Right forelimb (tissue), 1 donor: ENCODE measurements at places on chromosomes 6 and 20.

- peak; percentile 40 for DNase-seq
Observed at GRCh38 chr20:41176711-41177552, 39.6 kb downstream of the PLCG1 start.

DNA sequence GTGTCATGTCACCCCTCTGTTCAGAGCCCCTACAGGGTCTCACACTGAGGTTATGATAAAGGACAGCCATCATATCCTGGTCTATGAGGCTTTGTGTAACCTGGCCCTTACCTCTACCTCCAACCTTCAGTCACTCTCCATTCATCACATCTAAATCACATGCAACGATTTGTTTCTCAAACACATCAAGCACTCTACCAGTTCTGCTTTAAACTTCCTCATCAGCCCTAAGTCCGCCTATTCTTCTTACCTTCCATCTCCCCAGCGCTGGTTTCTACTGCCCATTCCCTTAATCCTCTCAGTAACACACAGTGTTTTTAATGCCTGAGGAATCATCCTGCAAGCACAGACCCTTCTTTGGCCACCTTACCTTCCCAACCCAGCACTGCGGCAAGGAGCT, 17.9 kb upstream of the BACH2 start:
- no peak for DNase-seq

- DNase-seq = no peak
Observed at GRCh38 chr6:13163161-13163944, 165.0 kb downstream of the TBC1D7 start.

DNA sequence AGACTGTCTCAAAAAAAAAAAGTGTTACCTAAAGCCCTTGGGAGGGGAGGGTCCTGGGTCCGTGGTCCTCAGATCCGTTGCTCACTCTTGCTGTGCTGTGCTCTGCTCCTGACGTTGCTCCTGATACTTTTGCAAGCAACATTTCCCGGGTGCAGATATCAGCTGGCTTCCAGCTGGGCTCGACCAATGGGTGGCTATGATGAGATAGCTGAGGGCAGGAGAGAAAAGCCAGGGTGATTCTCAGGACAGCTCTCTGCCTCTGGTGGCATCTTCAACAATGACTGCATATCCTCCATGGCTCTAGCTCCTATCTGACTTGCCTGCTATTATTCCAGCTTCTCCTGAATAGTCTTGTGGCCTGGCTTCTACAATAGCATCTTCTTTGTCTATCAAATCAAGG, 134.5 kb downstream of the RPS12 start:
- DNase-seq = no peak

DNA sequence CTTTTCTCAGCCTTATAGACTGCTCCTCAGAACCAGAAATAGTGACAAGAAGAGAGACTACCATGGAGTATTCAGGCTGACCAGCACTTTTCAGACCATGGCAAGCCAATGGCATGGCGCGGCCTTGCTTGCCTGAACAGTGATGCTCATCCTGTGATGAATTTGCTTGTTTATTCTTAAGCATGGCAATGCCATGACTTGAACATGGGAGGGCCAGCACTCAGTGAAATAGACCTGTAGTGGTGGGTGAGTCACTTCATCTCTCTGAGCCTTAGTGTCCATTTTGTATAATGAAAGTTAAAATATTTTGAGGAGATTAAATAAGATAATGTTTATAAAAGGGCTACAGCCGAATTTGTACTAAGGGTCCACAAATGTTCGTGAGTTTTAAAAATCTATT, 79.1 kb downstream of the LRRC1 start:
- no peak for DNase-seq

DNA sequence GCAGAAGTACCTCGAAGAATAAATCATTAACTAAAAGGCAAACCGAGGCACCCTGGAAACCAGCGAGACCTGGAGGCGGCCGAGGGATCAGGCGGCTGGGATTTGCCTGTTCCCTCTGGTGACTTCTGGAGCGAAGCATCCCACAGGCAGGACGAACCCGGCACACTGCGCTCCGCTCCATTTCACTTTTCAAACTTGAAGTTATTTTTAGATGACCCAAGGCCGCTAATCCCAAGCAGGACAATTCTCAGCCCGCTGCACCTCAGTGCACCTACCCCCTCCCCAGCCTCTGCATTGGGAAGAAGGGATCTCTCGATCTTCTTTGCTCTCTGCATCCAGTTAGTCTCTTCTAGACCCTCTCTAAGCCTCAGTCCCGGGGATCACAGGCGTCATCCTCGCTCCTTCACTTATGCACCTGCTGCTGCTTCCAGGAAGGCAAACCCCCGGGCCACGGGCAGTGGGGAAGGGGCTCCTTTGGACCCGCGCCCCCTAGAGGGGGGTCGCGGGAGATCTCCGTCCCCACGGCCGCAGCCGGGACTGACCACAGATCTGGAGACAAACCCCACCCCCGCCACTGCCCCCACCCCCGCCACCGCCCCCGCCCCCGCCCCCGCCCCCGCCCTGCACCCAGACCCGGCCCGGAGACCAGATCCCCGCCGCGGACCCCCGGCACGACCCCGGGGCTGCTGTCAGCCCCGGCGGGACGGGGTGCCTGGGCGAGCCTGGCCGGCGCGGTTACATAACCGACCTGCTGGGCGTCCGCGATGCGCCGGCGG, 636 bp downstream of the RCAN2 start:
- no peak for DNase-seq

GRCh38 chr20:59007665-59008511, 834 bp upstream of the CTSZ start:
- no peak for DNase-seq

- DNase-seq = peak; percentile 62
Observed at GRCh38 chr20:53943522-53944291, 126.7 kb downstream of the BCAS1 start.

- DNase-seq = no peak
Observed at GRCh38 chr20:64050261-64051032, 1.0 kb upstream of the SOX18 start.

GRCh38 chr6:89412071-89413005, at the start of gene RRAGD:
Gene RRAGD (minus strand): TSS chr6:89412273. CDS start chr6:89411993, 280 bp downstream.
- peak; percentile 61 for DNase-seq

DNA sequence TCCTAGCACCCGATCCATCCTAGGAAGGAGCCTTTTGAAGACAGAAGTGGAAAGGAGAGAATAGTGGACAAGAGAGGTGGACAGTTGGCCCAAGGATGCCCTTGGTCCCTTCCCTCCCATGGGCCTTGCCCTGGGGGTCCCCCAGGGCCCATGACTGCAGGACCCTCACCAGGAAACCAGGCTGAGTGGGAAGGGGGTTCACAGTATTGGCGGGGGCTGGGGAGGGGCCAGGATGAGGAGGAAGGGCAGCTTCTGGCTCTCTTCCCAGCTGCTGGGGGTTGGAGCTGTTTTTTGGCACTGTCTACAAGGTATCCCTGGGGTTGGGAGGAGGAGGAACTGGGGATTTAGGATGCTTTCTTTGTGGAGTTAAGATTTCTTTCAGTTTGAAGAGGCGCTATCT, 4.0 kb upstream of the DSN1 start:
- no peak for DNase-seq

DNA sequence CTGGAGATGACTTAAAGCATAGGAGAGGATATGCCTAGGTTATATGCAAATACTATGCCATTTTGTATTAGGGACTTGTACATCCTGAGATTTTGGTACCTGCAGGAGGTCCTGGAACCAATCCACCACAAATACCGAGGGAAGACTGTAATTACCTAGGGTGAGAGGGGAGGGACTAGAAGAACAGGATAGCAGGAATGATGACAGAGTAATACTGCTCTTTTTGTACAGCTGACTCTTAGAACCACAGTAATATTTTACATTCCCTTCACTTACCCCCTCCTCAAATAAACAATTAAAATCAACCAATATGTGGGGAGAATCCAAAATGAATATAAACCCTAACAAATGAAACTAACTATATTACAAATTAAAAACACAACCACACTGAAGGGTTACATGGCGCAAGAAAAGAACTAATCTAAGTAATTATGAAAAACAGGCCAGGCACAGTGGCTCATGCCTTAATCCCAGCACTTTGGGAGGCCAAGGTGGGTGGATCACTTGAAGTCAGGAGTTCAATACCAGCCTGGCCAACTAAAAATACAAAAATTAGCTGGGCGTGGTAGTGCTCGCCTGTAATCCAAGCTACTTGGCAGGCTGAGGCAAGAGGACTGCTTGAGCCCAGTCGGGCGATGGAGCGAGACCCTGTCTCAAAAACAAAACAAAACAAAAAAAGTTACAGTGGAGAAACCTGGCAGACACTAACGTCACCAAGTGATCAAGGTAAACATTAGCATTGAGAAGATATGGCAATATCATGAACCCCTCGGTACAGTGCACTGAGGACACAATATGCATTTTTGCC, 37.1 kb downstream of the MAP1LC3A start:
- DNase-seq = no peak

- DNase-seq = no peak
Observed at GRCh38 chr6:108157981-108158525, 7.8 kb upstream of the NR2E1 start.

DNA sequence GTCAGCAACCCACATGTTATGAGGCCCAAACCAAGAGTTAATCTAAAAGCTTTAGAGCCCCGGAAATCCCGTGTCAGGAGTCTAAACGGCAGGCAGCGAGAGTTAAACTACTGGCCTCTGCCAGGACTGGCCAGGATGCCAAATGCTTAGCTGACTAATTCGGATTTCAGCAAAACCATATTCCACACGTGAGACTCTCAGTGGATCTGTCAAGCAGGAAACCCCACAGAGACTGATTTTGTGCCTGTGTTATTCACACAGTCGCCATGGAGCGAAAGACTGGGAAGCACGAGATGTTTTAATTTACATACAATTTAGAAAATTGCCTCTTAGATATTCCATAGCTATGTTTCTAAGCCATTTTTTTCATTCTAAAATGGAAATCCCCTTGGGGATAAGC, 152.9 kb downstream of the RNASET2 start:
- no peak for DNase-seq

GRCh38 chr6:78492351-78493017, 374.9 kb upstream of the IRAK1BP1 start:
- no peak for DNase-seq

- DNase-seq = peak; percentile 77
Observed at GRCh38 chr20:57582432-57583288, 21.8 kb downstream of the PCK1 start.

- DNase-seq = no peak
Observed at GRCh38 chr20:48287552-48288170, 502.4 kb upstream of the SULF2 start.

GRCh38 chr20:46619445-46619844, 31.8 kb downstream of the SLC13A3 start:
- DNase-seq = no peak

GRCh38 chr6:8506126-8506525, 70.8 kb upstream of the SLC35B3 start:
- DNase-seq = no peak

- peak; percentile 11 for DNase-seq
Observed at GRCh38 chr20:38127920-38128528, 37.0 kb downstream of the TGM2 start.

DNA sequence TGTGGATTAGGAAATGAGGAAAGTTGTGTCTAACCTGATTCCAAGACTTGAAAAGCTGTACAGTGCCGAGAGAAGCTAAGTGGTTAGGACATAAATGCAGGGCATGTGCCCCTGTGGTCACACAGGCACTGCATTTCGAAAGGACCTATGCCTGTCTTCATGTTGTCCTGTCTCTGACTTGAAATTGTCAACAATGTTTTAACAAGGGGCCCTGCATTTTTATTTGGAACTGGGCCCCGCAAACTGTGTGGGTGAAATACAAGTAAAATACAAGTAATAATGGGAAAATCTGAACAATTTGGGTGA, 38.8 kb downstream of the MRS2 start:
- no peak for DNase-seq

DNA sequence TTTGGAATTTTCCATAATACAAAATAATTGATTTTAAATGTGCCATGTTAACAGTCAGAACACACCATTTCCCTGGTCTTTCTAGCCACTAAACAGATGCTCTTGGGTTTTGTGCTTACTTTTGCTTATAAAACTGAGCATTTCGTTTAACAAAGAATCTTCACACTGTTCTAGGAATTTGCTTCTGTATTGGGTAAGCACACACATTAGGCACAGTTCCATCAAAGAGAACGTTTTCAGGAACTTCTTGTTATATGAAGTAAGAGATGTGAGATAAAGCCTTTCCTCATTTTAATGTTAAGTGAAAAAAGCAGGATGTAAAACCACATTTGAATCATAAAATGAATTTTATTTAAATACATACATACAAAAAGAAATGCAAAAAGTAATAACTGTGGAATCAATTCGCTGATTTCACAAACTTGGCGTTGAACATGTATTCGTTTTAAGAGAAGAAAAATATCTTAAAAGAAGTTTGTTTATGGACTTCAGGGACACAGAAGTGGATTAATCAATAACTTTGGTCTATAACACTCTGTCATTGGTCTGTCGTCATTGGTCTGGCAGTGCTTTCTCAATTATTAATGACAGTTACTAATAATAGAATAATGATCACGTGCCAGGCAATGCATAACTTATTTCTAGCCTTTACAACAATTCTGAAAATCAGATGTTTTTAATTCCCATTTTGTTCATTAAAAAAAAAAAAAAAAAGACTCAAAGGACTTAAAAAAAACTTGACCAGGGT, 199.9 kb upstream of the PRDM1 start:
- DNase-seq = no peak

DNA sequence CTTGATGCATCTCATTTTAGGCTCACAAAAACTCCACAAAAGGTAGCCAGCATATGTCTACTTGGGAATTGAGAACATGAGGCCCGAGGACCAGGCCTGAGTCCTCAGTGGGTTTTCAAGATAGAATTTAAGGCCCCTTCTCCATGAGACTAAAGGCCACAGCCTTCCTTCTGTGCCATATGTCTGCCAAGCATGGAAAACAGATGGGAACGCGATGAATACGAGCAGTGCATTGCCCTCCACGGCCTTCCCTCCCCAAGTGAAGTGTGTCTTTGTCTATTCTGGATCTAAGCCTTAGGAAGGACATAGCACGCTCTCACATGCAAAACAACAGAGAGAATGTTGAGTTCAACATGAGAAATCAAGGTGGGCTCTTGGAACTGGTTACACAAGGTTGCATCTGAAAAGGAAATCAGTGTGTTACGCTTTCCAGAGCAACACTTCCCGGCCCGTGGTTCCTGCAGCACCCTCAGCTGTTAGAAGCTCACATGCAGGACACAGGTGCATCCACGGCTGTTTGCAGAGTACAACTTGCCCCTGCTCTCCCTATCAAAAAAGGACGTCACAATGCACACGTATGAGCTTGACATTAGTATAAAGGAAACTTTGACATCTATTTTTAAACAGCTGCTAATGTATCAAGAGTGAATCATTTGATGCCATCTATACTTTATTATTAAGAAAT, 229.9 kb downstream of the NRN1 start:
- no peak for DNase-seq

DNA sequence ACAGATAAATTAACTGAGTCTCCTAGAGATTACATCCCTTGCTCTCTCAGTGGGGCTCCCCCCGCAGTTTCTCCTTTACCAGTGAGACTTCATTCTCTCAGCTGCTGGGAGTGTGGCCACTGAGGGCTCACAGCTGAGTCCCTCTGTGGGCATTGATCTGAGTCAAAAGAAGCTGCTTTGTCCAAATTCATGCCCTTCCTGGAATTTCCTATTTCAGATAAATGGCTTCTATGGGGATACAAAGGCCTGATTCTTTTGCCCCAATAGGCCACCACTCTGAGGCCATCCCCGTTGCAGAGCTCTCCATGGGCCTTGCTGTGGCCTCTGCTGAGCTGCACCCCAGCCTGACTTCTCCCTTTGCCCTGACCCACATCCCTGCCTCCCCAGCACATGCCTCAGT, 10.0 kb downstream of the CST5 start:
- DNase-seq = peak; percentile 13
